ENCODE measurements at places on chromosomes 3 and 15.

- no peak for DNase-seq
These were observed 36.8 kb upstream of the NEO1 start for GRCh38 chr15:73015493-73015892.

GRCh38 chr3:15630646-15631350 lies 29.3 kb downstream of the BTD start:
- no peak for DNase-seq

DNA sequence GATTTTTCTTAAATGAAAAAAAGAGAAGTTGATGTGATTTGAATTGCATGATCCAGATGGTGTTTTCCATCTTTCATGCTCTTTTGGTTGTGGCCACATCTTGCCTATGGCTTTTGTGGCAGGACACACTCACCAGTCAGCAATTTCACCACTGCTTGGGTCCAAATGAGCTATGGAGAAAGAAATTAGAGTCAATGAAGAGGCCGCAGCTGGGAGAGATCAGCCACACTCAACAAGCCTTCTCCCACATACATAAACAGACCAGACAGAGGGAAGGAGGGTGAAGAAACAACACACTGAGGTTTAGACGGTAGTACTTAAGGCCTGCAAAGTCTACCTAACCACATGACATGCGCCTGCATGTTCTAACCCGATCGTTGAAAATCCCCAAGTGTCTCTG lies 110.7 kb upstream of the CDIN1 start:
- no peak for DNase-seq

DNA sequence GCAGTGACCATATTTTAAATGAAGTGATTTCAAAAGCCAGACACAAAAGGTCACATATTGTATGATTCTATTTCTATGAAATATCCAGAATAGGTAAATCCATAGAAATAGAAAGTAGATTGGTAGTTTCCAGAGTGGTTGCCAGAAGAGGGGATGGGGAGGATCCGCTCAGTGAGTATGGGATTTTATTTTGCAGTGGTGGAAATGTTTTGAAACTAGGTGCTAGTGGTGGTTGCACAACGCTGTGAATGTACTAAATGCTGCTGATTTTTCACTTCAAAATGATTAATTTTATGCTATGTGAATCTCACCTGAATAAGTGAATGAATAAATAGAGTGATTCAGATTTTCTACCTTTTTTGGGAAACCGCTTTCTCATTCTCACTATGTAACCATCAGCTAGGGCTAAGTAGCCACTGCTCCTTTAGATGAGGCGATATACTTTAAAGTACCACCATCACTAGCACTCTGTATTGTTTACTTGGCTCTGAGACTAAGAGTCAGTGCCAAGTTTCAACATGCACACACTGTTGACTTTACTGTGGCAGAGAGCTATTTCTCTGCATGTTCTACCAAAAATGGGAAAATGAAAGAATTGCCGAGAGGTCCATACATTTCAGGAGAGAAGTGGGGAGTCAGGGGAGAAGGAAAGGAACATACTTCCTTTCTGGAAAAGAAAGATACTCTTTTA lies 90.7 kb upstream of the GOLIM4 start:
- no peak for DNase-seq

DNA sequence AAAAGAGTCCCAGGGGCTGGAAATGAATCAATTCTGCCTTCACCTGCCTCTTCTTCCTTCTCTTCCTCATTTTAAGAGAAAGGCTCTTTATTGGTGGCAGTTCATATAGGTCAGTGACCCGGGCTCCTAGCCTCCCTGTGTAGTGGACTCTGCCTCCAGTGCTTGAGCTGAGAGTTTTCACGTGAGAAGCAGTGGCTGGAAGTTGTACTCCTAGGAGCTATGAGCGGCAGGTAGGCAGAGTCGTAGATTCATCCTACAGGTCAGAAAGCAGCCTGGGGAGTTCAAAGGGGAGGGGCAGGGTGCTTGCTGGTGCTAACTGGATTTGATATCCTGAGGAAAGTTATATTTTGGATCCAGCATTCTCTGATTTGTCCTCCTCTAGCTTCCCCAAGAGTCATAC lies 101.1 kb downstream of the RPLP1 start:
- DNase-seq = no peak

- DNase-seq = no peak
These were observed 389.5 kb upstream of the RASGRP1 start for GRCh38 chr15:38954090-38954489.

DNA sequence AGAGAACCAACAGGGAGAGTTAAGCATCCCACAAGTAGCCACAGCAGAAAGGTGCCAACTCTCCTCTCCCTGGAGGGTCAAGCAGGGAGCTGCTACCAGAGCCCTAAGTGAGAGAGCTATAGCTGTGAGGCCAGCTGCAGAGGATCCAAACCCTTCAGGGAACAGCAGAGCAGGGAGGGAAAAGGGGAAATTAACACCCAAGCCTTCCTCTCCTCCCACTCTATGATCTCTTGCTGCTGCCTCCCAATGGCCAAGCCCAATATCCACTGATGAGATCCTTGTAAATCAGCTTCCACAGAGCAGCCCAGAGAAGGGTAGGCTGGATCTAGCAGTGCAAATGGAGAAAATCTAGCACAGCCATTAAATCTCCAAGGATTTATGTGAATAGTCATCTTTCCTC lies 68.2 kb upstream of the THBS1 start:
- DNase-seq = no peak

Measured in stimulated activated CD4-positive, alpha-beta T cell treated with anti-CD3 and anti-CD28 coated beads, TNF-alpha, amount 100 ng/mL, for 24 hours (primary cell).